Hepatocyte (in vitro differentiated cells): ENCODE measurements at places on chromosomes 4 and X. TPM values are rescaled to one million over a fixed set of nuclear protein-coding genes. Genes with fewer than 3 reads are reported as not detected.
A peak's percentile ranks its signal among the peaks of the same experiment; 100 is the strongest.

Gene MAGEA3
- not detected in 2 replicates for polyA plus RNA-seq

DNA sequence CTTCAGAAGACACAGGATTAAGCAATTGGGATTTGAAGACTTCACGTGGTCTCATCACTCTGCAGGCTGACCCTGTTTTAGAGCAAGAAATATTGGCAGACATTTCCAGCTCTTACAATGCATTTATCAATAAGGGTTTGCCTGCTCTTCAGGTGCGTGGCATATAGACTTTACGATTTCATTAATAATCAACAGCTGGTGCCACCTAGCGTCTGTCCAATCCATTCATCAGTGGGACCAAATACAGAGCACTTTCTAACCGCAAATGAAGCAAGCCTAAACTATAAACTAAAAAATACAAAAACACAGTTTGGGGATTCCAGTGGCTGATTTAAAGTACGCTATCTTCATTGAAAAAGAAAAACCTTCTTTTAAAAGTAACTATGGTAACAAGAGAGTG, 125.4 kb upstream of the DMD start:
- no peak overlapping the region for H3K27ac ChIP-seq
- no peaks in the 10 kb centered on the region for H3K4me1 ChIP-seq
- DNase-seq = peak; percentile 58
- no peak overlapping the region for H3K4me3 ChIP-seq
- H3K36me3 ChIP-seq = no peaks in the 10 kb centered on the region
- no peaks in the 10 kb centered on the region for H3K27me3 ChIP-seq

- no peaks in the 10 kb centered on the region for H3K27me3 ChIP-seq
- H3K4me3 ChIP-seq = no peak overlapping the region
- H3K4me1 ChIP-seq = no peaks in the 10 kb centered on the region
- no peak for DNase-seq
- H3K36me3 ChIP-seq = no peaks in the 10 kb centered on the region
- H3K27ac ChIP-seq = no peak overlapping the region
Observed at GRCh38 chr4:141473952-141474351, 162.4 kb upstream of the IL15 start.

DNA sequence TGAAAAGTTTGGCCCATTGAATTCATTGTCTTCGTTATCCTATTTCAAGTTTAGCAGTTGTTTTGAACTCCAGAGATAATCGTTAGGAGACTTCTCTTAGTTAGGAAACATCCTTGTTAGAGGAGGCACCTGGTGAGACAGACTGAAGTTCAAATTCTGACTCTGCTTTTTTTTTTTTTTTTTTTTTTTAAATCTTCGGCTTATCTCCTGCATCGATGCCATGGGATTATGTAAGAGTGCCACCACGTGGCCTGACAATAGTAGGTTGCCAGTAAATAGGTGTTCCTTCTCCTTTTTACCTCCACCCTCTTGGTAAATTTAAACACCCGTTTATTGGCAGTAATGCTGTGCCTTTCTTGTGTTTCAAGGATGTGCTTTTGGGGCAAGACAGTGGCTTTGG, 149.3 kb downstream of the SOWAHB start:
- no peak overlapping the region for H3K27ac ChIP-seq
- DNase-seq = peak; percentile 56
- H3K4me3 ChIP-seq = no peak overlapping the region

GRCh38 chrX:63754136-63754859, 30.7 kb downstream of the ARHGEF9 start:
- H3K27ac ChIP-seq = peak overlapping the region; percentile 96
- no peaks in the 10 kb centered on the region for H3K36me3 ChIP-seq
- peak; percentile 7 for DNase-seq
- peaks cover 5% of the 10 kb centered on the region for H3K4me1 ChIP-seq
